Foreskin fibroblast (primary cell): ENCODE measurements at places on chromosomes 6 and 20.

GRCh38 chr6:167058261-167058660, 59.1 kb downstream of the CEP43 start:
- DNase-seq, result no peak

GRCh38 chr20:61369731-61370520, 117.9 kb downstream of the CDH4 start:
- no peak for DNase-seq

- no peak for DNase-seq
These were observed 387.8 kb downstream of the SMOC2 start for GRCh38 chr6:168828800-168829199.

DNA sequence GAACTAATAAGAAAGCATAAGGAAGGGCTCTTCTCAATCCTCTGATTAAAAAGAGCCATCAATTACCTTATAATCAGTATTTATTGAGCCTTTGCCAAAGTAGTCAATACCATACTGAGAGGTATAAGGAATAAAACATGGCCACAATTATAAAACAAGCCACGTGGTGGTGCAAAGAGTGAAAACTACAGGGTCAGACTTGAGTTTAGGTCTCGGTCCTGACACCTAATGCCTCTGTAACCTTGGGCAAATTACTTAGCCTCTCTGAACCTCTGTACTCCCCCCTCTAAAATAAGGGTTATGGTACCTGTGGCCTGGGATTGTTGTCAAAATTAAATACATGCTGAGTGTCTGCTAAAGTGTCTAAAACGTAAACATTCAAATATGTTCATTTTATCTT, 11.8 kb downstream of the TRIM10 start:
- DNase-seq, result no peak

DNA sequence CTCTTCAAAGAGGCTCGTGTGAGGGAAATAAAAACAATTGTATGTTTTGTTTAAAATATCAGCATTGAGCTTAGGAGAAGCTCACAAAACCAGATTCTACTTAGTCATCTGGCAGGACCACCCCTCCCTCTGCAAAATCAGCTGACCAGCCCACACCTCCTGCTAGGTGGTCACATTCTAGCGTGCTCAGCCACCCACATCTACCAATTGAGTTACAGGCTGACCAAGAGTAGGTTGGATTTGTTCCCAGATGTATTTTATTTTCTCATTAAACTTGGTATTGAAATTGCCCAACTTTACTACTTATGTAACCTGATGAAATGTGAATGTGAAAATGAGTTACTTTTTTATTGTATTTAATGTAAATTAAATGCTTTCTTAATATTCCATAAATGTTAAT, 56.2 kb downstream of the SLC22A2 start:
- DNase-seq, result no peak

DNA sequence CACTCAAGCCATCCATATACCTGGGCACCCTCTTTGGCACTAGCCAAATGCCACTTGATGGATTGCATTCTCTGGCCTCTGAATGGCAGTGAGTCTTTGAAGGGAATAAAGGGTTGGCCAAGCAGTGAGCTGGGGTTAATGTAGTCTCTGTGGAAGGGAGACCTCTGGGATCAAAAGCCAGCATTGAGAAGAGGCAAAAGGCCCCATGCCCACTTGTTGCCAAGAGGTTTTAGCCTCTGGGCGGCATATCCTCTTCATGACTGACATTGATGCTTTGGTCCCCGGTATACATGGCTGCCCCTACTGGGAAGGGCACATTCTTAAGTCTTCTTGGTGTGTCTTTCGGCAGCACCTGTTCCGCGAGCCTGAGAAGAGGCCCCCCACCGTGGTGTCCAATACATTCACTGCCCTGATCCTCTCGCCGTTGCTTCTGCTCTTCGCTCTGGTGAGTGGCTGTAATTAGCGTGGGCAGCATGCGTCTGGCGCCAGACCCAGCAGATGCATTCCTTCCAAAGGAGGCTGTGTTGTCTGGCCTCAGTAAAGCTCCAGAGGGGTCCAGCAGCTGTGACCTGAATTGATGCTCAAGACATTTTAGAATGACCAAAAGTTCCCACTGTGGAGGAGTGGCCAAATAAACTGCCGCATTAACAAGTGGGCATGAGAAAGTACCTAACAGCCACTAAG, 29.5 kb downstream of the GHRH start:
- DNase-seq, result no peak

DNA sequence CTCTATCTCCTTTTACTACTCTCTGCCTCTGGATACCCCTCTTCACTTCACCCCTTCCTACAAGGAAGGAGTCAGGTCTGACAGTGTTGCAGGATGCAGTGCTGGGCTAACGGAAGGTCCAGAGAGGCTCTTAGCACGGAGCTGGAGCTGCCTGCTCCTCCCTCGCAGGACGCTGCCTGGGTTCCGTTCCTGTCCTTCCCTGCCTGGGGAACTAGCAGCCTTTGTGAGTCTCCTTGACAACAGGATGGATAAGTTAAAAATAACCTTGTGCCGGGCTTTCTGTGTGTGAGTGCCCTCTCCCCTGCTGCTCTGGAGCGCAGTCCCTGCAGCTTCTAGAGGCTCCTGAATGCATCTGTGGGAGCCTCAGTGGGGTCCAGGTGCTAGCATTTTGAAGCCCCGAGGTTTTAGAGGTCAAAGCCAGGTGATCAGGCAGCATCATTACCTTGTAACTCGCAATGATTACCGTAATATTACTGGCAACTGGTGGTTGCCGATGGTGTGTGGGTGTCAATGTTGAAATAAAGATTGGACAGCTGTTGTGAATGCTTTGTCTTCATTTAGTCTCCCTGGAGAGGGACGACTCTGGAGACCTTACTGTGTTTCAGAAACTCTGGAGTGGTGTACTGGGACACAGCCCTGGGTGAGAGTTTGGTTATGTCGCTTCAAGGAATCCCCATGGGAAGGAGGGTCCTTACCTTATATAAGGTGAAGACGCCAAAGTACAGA, 44.4 kb downstream of the CDS2 start:
- DNase-seq, result no peak

DNA sequence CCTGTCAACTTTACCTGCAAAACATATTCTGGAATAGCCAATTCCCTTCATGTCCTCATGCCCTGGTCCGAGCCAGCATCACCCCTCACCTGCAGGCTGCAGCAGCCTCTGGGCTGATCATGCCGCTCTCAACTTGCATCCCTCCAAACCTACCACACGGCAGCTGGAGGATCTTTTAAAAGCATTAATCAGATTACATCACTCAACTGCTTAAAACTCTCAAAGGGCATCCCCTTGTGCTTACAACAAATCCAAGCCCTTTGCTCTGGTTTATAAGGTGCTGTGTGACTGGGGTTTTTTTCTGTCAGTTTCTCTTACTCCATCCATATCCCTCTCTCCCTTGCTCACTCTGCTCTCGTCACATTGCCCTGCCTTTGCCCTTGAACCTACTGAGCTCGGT, 24.0 kb downstream of the CD40 start:
- DNase-seq, result no peak

DNA sequence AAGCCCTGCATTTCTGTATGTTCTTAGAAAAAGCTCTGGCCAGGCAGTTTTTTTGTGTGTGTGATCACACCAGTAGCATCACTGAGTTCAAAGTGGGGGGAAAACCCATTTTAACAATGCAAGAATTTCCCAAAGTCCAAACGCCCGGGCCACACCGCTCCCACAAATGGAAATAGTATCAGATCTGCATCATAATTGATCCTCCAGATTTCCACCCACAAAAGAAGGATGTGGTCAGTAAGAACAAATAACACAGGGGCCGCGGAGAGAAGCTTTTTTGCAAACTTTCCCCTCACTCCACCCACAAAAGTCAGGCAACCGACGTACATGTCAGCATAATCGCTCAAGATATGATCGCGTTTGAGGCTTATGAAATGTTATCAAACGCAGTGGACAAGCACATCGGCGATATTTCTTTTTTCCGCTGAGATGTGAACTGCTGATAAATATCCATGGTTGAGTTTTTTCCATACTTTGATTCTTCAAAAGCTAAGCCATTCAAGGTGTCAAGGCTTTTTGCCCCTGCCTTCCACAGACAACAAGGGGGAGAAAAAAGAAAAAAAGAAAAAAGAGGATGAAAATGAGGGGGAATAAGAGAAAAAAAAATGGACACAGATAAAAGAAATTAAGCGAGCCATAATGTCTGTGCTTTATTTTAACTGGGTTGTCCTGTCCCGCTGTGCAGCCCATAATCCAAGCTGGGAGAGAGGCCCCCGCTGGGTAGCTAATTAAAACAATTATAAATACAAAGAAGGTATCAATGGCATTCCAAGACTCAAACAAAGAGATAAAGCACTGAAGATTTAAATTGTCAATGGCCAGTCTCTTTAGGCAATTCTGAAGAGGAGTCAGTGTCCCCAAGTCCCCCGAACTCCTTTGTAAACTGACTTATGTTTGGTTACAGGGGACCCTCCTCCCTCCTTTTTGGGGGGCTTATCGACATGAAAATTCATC, 143.5 kb downstream of the ZFP64 start:
- DNase-seq, result no peak

GRCh38 chr6:169935348-169935718, 183.9 kb downstream of the ERMARD start:
- no peak for DNase-seq

GRCh38 chr20:32465092-32465900, 107.2 kb downstream of the ASXL1 start:
- peak; percentile 77 for DNase-seq

DNA sequence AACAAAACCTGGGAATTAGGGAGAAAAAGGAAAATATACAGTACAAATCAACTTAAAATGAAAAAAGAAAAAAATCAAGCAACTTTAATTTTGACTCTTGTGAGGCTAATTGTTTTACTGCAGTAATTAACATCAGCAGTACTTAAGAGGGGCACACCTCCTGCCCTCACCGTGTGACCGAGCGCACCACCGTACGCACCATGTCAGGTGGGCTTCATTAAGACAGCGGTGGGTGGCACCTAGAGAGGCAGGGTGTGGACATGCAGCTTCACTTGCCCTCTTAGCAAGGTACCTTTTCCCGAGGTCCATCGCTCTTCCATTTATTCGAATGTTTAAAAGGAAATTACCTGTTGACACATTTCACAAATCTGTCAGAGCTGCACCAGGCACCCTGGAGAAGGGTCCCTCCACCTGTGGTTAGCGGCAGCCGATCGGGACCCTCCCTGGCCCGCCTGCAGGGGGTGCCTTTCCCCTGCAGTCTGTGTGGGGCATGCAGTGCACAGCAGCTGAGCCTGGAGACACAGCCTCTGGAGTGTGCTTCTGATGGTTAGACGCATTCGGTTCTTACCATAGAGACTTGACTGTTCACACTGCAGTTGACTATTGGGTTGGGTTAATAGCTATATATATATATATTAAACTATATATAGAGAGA, 184.1 kb downstream of the TMEM242 start:
- DNase-seq, result no peak

DNA sequence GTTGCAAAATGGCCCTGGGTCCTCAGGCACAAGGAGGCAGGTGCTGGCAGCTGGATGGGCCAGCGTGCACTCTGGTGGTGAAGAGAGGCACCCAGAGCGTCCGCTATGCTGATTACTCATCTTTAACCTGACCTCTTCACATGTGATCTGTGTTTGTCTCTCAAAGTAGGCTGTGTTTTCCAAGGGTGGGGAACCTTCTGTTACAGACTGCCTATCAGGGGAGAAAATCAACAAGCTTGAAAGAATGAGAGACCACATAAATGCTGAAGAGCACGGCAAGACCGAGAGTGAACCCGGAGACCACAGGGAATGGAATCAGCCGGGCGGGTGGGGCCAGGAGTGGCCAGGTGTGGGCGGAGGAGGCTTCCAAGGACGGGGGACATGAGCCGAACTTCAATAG, 16.2 kb downstream of the BNIP5 start:
- no peak for DNase-seq

DNA sequence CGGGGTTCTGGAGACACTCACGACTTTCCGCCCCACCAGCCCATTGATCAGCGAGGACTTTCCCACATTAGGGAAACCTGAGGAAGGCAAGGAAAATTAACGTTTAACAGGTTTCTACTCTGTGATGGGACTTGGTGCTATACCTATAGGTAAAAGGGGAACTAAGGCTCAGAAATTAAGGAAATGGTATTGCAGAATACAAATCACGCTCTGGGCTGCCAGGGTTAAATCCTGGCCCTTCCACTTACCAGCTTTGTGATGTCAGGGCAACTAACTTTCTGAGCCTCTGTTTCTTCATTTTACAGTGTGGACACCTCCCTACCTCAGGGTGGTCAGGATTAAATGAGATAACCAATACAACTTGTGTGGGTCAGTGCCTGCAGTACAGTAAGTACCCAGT, 8.8 kb downstream of the GNL1 start:
- no peak for DNase-seq

DNA sequence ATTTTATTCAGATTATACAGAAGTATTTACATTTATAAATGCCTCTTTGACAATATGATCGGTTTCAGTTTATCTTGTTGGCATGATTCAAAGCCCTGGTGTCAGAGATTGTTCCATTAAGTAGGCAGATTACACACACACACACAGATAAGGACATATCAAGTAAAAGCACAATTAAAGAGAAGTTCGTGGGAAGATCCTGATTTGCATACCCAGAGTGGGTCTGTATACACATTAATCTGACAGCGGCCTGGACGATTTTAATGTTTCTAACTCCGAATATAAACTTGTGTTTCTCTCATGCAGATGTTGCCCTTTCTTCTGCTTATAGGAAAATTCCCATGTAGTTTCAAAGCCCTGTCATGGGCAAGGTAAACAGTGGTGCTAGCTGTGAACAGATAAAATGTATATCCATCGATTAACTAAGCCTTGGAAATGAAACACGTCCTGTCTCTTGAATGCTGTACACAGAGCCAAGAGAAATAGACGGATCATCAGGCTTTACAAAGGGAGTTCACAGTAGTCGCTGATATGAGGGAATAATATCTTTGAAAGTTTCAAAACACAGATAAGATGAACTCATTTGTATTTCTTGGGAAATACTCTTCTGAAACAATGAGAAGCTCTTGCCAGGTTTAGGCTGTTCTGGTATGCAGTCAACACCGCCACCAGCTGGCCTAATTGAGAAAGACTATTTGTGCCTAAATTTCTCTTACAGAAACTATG, 108.2 kb upstream of the GMDS start:
- DNase-seq, result peak; percentile 67

GRCh38 chr6:144033816-144034735, 26.0 kb upstream of the PLAGL1 start:
- peak; percentile 80 for DNase-seq

DNA sequence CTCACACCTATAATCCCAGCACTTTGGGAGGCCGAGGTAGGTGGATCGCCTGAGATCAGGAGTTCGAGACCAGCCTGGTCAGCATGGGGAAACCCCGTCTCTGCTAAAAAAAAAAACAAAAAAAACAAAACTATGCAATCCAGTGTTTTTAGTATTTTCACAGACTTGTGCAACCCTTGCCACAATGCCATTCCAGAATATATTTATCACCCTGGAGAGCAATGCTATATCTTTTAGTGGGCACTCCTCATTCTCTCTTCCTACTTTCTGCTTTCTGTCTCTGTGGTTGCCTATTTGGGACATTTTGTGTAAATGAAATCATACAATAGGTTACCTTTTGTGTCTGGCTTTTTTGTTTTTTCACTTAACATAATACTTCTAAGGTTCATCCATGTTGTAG, 39.1 kb upstream of the MROH8 start:
- DNase-seq, result no peak

DNA sequence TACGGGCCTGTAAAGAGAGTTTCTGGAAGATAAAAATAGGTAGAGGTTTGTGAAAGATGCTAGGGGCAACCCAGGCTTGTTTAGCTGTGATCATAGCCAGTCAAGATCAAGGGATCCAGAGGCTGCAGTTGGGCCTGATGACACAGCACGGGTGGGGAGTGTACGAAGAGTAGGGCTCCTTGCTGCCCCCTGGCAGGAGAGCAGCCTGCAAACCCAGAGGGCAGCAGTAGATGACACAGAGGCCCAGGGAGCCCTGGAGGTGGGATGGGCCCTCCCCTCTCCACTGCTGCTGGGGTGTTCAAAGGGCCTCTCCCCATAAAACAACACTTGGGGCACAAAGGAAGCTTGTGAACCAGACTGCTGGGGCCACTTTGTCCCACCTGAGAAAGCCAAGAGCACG, 47.2 kb downstream of the VEGFA start:
- DNase-seq, result no peak
